ENCODE measurements at places on chromosomes 4 and X.

DNA sequence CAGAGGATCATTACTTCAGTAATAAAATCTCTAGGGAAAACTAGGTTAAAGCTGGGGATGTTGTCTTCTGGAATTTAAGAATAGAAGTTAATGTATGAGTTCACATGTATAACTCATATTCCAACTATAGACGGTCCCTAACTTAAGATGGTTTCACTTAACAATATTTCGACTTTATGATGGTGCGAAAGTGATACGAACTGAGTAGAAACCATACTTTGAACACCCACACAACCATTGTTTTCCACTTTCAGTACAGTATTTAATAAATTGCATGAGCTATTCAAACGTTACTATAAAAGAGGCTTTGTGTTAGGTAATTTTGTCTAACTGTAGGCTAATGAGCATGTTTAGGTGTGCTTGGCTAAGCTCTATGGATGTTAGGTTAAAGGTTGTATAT, 38.7 kb downstream of the CCSER1 start:
- no peak for DNase-seq

GRCh38 chr4:25050370-25051078, 19.8 kb upstream of the LGI2 start:
- no peak for DNase-seq

GRCh38 chrX:55908661-55909212, 191.2 kb downstream of the RRAGB start:
- DNase-seq = no peak

DNA sequence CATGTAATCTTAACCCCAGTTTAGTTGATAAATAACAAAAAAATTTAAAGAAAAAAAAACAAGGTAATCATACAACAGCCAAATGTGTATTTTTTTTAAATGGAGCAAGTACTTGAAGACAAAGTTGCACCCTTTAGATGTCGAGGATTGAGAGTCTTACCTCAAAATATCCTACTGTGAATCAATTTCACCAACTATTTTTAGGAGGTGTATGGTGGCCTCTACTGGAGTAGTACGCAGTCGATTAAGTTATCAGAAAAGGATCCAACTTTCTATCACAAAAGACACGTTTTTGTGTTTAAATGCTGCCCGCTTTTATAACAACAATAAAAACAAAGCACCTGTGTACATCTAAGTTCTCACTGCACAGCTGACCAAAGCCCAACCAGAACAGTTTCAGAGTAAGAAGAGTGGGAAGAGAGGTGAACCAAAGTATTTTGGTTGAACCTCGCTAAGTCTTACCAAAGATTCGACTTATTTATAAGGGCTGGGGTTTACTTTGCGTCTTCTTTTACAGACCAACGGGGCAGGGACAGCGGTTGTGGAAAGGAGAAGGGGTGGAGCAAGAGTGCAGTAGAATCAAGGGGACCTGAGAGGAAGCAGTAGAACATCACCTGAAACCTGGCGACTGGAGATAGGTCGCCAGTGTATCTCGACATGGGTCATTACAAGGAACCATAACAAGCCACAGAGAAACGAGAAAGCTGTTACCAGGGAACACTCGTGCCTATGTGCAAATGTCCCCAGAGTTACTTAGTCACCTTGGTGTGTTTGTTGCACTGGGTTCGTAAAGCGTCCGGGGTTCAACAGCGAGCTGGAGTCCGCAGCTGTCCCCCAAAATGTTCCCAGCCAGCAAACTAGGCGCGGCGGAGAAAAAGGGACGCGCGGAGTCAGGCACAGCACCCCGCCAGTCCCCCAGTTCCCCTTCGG, 1.1 kb downstream of the RPS6KA6 start:
- no peak for DNase-seq

DNA sequence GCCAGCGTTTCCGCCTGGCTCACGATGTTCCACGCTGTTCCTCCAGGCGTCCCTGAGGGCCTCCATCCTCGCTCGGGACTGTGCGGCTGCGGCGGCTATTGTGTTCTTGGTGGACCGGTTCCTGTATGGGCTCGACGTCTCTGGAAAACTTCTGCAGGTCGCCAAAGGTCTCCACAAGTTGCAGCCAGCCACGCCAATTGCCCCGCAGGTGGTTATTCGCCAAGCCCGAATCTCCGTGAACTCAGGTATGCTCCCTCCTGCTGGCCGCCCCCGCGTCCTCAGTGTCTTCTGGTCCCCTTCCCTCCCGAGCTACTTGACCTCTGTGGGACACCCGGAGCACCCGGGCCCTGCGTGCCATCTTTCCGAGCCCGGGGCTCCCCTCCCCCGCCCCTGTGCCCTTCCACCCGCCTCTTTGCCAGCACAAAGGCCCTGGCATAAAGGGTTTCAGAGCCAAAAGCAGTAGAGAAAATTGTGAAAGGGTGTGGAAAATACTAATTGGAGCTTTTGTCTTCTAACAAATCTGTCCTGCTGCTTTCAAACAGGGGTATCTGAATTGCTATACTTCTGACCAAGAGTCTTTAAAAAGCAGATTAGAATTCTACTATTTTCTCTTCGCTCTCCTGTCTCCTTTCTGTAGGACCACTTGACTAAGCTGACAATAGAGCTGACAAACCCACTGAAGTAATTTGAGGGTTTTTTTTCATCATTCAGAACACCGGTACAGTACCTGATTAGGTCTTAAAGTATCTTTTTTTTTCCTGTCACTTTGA, 104.0 kb downstream of the NEUROG2 start:
- no peak for DNase-seq

- no peak for DNase-seq
Observed at GRCh38 chr4:133565379-133565778, 416.3 kb downstream of the PCDH10 start.

- no peak for DNase-seq
Observed at GRCh38 chrX:108468486-108468885, 28.8 kb downstream of the COL4A5 start.

GRCh38 chr4:120819805-120820437, 102.6 kb downstream of the PRDM5 start:
- no peak for DNase-seq

DNA sequence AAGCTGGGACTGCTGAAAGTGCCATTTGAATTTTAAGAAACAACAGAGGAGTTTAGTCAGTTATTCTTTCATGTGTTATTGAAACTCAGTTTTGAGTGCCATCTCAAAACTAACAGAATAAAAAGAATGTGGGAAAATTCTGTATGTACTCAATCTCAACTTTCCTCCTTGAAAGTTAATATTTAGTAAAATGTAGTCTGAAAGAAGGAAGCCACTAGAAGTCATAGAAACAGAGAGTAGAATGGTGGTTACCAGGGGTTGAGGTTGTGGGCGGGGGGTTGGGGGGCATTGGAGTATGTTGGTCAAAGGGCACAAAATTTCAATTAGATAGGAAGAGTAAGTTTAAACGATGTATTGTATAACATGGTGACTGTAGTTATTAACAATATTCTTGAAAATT, 628.3 kb upstream of the MAGEB2 start:
- DNase-seq = no peak

DNA sequence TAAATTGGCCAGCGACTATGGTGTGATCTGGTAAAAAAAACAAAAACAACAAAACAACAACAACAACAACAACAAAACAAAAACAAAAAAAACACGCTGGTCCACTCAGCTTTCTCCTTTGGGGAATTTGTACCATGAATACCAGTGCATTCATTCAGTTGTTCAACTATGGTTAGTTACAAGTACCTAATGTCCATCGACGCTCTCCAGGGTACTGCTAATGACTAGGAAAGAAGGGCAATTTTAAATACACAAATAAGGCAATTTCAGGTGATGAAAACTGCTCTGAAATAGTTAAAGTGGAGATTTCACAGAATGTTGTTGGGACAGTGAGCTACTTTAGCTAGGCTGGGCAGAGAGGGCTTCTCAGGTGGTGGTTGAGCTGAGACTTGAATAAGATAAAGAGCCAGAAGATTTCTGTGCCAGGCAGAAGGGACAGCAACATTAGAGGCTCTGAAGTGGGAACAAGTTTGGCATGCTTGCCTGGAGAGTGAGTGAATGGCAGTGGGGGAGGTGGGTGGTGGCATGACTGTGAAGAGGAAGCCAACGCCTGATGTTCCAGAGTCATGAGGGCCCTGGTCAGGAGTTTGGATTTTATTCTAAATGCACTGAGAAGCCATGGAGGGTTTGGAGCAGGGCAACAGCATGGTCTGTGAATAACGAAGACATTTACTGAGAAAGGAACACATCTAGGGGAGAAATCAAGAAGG, 45.9 kb upstream of the PGRMC2 start:
- no peak for DNase-seq

DNA sequence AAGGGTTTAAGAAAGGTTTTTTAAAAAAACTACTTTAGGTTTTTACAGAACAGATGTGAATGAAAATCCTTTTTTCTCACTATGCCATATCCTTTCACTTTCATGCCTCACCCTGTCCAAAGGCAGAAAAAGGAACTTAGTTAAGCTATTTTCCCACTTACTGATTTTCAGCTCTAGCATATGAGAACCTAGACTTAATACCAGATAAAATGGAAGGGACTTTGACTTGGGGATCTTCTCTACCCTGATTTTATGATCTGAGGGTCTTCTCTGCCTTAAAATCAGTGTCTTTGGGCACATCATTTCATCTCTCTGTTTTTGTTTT, 42.4 kb downstream of the FNIP2 start:
- no peak for DNase-seq

DNA sequence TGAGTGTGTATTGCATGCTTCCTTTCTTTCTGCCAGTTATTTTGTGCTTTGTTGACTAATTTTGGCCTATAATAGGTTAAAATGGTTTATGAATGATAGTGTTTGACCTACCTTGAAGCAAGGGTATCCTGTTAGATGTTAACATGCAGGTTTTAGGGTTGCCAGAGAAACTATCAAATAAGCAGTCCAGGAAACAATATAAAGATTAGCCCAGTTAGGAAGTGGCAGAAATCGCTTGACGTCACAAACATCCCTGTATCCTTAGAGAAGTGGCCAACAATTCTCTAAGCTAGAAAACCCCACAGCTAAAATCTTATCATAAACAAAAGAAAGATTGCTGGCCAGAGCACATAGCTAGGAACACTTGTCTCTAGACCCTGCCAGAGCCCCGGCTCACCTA, 3.8 kb downstream of the NAP1L5 start:
- no peak for DNase-seq

DNA sequence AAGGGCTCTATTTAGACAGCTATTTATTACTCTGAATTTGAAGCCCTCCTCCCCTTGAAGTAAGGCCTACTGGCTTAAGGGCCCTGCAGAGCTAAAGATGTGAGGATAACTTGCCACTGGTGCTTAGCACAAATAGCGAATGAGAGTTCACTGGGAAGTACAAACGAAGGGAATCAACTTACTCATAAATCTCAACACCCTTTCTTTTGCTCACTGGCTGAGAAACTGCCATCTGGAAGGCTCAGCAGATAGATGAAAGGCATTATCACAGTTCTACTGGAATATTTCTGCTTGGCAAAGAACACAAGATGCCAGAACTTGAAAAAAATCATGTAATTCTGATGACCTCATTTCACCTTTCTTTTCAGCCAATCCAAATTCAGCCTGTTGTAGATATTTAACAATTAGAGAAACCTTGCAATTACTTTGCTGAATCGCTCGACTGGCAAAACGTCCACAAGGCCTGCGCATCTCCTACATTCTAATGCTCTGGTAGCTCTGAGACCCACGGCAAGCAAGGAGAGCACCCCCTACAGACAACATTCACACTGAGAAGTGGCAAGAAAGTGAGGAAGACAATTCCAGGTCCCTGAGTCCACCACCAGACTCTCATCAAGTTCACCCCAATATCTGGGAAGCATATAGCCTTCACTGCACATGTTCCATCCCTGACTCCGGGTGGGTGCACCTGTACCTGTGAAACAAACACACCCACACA, 27.5 kb downstream of the TSPAN5 start:
- DNase-seq = no peak

DNA sequence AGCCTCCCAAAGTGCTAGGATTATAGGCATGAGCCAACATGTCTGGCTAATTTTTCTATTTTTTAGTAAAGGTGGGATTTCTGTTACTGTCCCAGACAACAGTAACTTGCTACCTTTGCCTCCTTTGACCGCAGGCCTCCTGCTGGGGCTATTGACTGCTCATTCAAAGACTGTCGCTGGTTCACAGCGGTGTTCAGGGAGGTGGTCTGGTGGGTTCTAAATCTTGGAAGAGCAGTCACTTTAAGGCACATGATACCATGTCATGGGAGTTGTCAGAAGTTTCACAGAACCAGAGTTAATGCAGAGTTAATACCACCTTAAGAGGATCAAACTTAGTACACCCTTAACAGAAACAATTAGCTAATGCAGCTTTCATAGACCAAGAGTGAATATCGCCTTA, 3.8 kb downstream of the ASMT start:
- DNase-seq = peak; percentile 25

DNA sequence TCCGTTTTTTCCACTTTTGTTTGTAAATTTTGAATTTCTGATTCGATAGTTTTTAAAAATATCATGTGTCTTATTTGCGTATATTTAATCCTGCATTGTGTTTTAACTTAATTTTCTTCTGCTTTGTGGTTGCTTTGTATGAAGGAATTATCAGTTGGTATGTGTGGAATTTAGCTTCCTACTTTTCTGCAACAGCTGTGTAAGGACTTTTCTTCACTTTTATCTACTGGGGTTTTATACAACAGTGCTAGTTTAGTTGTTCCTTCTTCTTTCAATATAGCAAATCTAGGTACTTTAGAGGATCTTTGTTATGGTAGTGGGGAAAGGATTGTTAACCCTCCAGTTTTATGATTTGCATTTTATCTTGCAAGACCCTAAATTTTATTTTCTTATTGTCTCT, 410.3 kb downstream of the CCSER1 start:
- no peak for DNase-seq

- DNase-seq = no peak
Observed at GRCh38 chrX:41293269-41293668, 40.7 kb upstream of the DDX3X start.

DNA sequence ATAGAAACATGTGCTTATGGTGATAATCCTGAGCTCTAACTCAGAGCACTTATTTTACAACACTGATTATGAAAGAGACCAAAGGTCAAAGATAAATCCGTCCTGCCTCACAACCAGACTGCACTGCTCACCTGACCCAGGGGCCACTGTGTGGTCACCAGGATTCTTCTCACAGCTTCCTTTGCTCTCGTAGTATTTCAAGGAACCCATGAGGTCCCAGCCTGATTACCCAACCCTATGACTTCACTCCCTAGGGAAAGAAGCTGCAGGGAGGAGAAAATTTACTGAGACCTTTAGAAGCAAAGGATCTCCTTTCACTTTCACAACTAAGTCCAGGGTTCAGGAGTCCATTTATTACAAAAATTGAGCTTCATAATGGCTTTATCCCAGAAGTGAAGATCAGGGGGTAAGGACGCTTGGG, 9.6 kb downstream of the SLC25A5 start:
- no peak for DNase-seq
